ENCODE measurements at places on chromosomes 5 and 9.

- DNase-seq, result no peak
Measured at GRCh38 chr5:6542421-6543345, 90.2 kb downstream of the NSUN2 start.

DNA sequence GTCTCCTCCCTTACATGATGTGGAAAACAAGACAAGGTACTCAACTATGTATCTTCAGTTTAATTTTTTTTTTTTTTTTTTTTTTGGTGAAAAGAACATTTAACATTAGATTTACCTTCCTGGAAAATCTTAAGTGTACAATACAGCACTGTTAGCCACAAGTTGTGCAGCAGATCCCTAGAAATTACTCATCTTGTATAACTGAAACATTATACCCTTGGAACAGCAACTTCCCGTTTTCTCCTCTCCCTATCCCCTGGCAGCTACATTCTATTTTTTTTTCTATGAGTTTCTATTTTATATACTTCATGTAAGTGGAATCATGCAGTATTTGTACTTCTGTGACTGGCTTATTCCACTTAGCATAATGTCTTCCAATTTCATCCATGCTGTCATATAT lies 421.9 kb upstream of the FTMT start:
- DNase-seq, result no peak

- no peak for DNase-seq
Measured at GRCh38 chr9:133935328-133936005, 56.7 kb downstream of the VAV2 start.

DNA sequence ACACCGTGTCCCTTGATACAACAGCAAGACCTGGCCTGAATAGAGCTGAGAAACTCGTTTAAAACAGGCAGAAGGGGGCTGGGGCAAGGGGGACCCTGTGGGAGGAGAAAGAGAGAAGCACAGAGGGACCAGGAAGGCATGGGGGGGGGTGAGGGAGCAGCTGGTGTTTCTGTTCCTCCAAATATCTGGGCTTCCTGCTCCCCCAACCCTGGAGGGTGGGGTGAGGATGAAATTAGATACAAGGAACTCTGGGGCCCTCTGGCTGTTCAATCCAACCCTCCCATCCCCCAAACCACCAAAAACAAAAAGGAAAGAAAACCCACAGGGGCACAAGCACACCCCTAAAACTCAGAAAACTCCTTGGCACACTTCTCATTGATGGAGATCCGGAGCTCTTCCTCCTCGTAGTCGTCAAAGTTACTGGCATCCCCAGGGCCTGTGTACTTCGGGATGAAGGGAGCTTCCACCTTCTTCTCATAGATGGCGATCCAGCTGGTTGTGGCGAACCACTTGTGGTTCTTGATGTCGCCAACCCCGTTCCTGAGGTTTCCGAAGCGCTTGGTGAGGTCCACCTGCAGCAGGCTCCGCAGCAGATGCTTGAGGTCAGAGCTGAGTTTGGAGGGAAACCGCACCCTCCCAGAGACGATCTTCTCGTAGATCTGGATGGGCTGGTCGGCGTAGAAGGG lies 1.1 kb downstream of the PRKACG start:
- DNase-seq, result no peak

DNA sequence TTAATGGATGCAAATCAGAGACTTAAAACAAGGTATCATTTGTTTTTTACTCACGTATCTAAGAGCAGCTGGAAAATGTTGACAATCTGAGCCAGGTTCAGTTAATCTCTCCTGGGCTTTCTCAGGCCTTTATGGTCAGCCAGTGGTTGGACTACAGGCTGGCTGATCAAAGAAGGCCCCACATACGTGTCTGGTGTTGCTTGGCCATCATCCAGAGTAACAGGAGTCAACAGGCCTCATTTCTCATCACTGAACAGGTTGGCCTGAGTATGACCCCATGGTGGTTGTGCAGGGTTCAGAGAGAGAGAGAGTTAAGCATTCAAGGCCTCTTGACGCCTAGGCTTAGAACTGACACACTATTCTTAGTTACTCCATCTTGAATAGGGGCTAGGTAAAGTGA lies 97.0 kb upstream of the VLDLR start:
- DNase-seq, result no peak

DNA sequence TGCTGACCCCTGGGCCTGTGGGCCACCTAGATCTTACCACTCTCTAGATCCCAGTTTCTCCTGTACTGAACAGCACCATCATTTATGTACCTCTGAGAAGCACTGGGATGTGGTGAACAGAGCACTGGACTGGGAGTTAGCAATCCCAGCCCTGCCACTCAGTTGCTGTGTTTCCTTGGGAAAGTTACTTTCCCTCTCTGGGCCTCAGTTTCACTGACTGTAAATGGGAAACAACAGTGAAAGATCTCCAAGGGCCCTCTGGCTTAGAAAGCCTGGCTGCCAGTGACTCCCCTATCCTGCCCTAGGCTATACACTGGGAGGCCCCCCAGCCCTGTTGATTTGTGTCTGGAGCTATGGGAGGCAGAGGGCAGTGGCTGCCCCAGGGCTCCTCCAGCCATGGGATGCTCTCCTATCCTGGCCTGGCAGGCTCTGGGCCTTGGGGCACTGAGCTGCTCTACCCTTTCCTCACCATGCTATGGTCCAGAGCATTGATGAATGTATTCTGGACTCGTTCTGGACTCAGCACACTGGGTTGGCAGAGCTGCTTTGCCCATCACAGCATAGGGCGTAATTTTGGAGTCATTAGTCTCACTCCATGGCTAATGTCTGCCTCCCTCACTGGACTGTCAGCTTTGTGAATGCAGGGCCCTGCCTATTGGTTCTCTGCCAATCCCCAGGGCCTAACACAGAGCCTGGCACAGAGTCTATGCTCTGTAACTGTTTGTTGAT lies 99.3 kb downstream of the RGS3 start:
- no peak for DNase-seq

GRCh38 chr9:86741311-86742208 lies 205.7 kb downstream of the GAS1 start:
- no peak for DNase-seq

GRCh38 chr5:77588175-77588574 lies 50.3 kb downstream of the OTP start:
- DNase-seq, result no peak

DNA sequence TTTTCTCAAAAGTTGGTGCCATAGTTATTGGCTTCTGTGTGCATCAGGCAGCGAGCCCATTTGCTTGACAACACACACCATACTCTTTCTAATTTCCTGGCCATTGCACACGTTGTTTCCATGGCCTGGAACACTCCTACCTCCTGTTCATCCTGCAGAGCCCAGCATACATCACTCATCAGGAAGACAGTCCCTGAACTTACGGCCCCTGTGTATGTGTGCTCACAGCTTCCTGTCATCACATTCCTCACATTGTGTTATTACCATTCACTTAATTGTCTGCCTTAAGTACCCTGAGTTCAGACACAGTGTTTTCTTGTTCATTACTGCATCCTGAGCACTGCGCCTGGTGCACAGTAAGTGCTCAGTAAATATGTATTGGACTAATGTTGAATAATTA lies 355.9 kb downstream of the PRELID2 start:
- no peak for DNase-seq

DNA sequence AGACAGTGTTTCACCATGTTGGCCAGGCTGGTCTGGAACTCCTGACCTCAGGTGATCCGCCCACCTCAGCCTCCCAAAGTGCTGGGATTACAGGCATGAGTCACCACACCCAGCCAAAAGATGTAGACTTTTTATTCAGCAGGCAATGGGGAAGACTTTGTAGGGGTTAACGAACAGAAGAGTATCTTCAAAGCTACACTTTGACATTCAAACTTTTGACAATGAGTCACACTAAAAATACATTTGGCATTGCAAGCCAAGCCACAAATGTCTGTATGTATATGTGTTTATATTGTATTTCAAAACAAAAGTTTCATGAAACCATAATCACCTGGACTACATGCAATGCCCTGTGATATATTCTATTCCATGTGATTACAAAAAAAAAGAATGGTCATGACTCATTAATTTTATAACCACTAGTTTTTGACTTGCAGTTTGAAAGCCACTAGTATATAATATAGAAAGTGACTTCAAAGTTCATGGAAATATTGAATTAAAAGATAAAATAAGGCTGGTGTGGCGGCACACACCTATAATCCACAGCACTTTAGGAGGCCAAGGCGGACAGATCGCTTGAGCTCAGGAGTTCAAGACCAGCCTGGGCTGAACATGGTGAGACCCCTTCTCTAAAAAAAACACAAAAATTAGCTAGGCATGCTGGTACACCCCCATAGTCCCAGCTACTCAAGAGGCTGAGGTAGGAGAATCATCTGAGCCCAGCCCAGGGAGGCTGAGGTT lies 8.3 kb downstream of the DIMT1 start:
- DNase-seq, result no peak

DNA sequence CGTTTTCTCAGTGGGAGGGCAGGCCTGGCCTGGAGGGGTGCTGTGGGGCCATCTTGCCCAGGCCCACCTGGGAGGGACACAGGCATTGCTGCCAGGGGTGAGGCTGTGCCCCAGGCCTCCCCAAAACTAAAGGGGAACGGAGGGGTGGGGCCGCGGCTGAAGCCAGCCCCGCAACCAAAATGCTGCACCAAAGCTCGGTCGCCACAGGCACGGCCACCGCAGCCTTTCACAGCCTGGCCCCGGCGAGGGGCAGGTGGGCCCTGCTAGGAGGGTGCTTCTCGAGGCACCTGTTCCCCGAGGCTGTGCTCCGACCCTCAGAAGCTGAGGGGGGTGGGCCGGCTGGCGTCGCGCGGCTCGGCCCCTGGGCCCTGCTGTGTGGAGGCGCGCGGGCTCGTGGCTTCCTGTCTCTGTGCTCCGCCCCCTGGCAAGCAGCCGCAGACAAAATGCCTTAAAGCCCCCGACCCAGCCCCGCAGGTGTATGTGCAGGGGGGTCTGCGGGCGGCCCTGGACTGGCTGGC lies 57.6 kb downstream of the JAK2 start:
- DNase-seq, result no peak

- peak; percentile 30 for DNase-seq
Measured at GRCh38 chr9:134959126-134959970, 41.6 kb upstream of the FCN1 start.

DNA sequence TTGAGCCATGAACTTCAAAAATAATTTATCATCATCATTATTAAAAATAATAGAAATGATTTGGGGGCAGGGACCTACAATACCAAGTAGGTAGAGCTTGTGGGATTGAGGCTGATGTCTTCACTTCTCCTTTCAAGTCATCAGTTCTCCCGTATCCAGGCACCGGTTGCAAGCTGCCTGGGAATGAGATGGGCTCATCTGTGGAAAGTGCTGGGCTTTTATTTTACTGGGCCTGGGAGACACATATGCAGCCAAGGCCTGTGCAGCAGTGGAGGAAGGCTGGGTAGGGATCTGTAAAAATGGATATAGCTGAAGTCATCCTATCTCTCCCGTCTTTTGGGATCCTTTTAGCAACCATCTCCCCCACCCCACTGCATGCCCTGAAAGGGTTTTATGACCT lies 284.1 kb upstream of the CLINT1 start:
- DNase-seq, result no peak

GRCh38 chr5:151051066-151051930 lies 29.5 kb downstream of the TNIP1 start:
- DNase-seq, result peak; percentile 77

DNA sequence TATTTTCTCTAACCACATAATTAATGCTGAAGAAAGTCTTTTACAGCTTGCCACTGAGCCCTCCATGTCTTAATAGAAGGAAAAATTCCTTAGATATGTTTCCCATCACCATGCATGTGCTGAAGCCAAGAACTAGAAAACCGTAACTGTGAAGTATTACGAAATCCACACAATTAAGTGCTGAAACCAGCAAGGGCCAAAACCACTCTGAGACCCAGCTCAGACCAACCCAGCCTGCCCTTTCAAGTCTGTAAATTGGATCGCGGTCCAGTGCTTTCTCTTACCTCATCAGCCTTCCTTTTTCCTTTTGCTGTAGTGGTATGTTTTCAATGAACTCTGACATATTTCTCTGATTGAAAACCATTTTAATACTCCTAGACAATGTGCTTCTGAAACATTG lies 26.3 kb downstream of the SEMA5A start:
- no peak for DNase-seq

DNA sequence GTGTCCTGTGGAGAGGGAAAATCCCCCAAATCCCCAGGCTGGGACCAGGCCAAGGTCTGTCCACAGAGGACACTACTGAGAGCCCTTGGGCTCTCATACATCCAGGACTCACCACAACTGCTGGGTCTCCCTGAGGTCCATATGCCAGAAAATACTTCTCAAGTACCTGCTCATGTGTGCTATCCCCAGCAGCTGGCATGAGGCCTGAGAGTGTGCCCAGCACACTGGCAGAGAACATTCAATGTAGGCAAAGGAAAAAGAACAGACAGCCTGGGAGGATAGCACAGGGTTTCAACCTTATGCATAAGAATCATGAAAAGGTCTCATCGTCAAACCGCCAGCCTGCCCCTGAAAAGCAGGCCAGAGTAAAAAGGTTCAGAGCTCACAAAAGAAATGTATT lies 154.1 kb upstream of the TAS2R1 start:
- no peak for DNase-seq

- DNase-seq, result no peak
Measured at GRCh38 chr5:39218482-39219402, 621 bp downstream of the FYB1 start.

DNA sequence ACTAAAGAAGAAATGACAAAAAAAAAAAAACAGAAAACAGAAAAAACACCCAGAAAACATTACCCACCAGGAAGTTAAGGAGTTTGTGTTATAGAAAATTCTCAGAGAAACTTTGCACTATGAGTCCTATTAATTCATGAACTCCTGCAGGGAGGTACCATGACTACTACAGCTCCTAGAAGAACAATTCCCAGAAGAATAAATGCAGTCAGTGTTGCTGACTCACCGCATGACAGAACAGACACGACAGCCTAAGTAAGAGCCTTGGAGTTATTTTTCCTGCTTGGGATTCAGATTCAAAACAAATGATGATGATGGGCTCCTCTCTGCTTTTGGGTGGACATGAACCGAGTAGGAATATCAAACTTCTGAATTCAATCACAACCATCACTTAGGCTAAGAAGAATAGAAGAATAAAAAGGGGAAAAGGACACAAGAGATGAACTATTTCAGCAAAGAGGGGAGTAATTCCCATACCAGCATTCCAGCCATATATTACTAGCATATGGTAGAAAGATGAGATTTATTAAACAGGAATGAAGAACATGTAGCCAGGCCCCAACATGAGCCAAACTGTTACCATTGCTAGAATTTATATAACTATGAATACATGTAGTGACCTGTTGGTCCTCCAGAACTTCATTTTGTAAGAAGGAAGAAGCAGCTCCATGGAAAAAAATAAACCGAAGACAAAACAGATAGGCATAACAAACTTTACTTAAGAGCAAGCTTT lies 209.6 kb upstream of the PDE4D start:
- DNase-seq, result peak; percentile 51

DNA sequence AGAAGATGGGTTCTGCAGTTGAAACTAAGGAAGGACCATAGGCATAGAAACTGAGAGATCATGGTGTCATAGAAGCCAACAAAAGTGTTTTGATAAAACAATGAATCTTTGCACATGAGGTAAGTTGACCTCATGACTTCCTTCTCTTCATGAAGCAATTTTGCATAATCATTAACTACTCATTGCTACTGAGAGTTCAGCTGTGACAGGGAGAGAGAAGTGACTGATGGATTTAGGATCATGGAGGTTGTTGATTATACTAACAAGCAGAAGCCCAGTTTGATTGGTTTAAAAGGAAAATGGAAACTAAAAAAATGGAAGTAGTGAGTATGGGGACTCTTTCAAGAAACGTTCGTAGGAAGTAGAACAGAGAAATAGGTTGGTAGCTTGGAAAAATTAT lies 51.2 kb downstream of the PARP8 start:
- no peak for DNase-seq
